ENCODE measurements at places on chromosomes 12 and 14.

- DNase-seq = no peak
Observed at GRCh38 chr12:61757831-61758505, 502.2 kb upstream of the USP15 start.

- no peak for DNase-seq
Observed at GRCh38 chr12:83805873-83806272, 1106.7 kb downstream of the SLC6A15 start.

- DNase-seq = no peak
Observed at GRCh38 chr14:90599748-90600507, 203.1 kb downstream of the CALM1 start.

DNA sequence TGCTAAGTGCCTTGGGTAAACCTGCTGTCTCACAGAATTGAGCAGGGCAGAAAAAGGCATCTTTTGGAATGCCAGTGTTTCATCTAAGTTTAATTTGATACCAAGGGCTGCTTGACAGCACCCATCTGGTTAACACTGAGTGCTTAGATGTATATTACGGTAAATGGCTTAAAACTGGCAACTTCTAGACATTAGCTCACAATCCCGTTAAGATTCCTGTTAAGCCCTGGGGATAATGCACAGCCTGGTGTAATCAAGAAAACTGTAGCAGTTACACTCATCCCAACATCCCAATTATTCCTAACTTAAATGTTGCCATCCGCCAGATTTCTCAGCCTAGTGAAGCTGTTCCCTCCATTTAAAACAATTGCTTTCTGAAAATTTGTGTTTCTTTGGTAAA lies 29.9 kb downstream of the PPFIBP1 start:
- no peak for DNase-seq

- DNase-seq = no peak
Observed at GRCh38 chr12:2341871-2342270, 289.1 kb downstream of the CACNA1C start.

DNA sequence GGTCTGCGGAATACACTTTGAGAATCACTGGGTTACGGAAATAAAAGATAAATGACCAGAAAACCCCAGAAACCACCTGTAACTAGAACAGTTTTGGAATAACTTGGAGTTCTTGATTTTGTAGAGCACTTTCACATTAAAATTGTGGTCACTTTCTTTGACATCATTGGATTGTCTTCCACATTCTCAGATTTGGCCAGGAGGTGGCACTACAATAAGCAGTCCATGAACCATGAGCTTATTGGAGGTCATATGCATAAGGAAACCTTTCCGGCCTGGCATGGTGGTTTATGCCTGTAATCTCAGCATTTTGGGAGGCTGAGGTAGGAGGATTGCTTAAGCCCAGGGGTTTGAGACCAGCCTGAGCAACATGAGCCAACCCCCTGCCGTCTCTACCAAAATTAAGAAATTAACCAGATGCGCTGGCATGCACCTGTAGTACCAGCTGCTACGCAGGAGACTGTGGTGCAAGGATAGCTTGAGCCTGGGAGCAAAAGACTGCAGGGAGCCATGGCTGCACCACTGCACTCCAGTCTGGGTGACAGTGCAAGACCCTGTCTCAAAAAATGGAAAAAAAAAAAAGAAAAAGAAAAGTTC lies 107.7 kb upstream of the CAND1 start:
- DNase-seq = peak; percentile 29

- no peak for DNase-seq
Observed at GRCh38 chr12:54052438-54053002, 1.1 kb upstream of the HOXC4 start.

GRCh38 chr14:100911665-100912316 lies 8.3 kb upstream of the RTL1 start:
- DNase-seq = no peak

GRCh38 chr12:14621826-14622225 lies 54.1 kb upstream of the PLBD1 start:
- no peak for DNase-seq

- no peak for DNase-seq
Observed at GRCh38 chr14:70702161-70702560, 60.4 kb downstream of the TTC9 start.

Data from Kasumi-1 (cell line).